ENCODE measurements at places on chromosomes 1 and 21.

- no peak for DNase-seq
These were observed 4.2 kb downstream of the ADSS2 start for GRCh38 chr1:244447552-244447951.

GRCh38 chr1:206578068-206578977 lies 33.9 kb downstream of the EIF2D start:
- no peak for DNase-seq

GRCh38 chr1:192506741-192507155 lies 68.8 kb upstream of the RGS1 start:
- no peak for DNase-seq

DNA sequence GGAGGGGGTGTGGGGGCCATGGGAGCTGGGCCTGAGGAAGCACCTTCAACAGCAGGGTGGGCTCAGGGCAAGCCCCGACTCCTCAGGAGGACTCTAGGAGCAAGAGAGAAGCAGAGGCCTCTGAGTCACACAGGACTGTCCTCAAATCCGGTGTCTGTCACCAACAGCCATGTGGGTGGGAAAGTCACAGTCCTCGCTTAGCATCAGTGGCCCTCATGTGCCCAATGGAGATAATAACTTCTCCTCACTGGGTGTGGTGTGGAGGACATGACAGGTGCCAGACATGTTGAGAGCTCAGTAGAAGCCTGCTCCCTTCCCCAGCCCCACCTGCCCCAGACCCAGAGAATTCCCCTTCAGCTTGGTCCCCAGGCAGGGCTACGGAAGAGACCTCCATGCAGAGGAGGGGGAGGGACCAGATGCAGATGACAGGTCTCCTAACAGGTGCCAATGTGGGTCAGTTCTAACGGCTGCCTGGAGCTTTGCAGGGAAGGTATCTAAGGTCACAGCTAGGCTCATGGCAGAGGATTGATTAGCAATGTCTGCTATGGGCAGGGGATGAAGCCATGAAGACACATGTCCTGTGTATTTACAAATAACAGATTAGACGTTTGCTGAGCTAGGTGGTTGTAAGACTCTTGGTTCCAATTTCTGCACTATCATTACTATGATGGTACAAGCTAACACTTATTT lies 30.2 kb downstream of the TTC39A start:
- DNase-seq = no peak

- no peak for DNase-seq
These were observed 52.1 kb upstream of the CD5L start for GRCh38 chr1:157893686-157894085.

DNA sequence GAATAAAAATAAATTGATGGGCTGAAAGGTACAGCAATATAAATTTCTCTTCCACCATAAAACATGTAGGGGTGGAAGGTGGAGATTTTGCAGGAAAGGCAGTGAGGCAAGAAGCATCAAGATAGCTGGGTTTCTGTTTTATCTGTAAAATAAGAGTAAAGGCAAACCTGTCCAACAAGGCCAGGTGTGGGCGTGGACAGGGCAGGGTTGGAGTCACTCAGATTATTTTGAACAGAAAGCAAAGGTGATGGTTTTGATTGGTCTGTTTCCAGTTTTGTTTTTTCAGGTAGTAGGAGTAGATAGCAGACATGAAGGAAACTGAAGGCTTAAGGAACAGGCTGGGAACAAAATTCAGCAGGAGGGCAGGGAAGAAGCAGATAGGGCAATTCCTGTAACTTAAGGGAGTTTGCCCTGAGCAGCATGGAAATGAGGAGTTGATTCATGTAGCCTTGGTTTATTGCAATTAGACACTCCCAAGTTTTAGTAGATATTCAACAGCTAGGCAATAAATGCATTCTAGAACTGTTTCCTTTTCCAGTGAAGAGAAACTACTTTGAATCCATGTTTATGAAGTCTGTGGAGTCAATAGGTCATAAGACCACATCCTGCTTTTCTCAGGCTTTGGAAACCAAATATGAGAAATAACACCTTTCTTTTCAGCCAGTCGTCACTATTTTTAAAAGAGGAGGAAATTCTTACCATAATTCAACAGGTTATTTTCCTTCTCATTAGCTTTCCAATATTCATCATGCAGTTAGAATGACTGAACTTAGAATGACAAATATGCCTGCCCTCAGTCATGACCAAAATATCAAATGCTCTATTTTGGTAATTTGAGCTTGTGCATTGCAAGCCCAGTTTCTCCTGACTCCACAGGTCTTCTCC lies 38.7 kb upstream of the CD55 start:
- DNase-seq = no peak

- DNase-seq = no peak
These were observed 526.0 kb upstream of the ADGRL4 start for GRCh38 chr1:79532555-79532954.

- no peak for DNase-seq
These were observed 40.3 kb downstream of the IER5 start for GRCh38 chr1:181128592-181129497.

GRCh38 chr1:114558544-114558943 lies 22.9 kb downstream of the BCAS2 start:
- DNase-seq = peak; percentile 47

DNA sequence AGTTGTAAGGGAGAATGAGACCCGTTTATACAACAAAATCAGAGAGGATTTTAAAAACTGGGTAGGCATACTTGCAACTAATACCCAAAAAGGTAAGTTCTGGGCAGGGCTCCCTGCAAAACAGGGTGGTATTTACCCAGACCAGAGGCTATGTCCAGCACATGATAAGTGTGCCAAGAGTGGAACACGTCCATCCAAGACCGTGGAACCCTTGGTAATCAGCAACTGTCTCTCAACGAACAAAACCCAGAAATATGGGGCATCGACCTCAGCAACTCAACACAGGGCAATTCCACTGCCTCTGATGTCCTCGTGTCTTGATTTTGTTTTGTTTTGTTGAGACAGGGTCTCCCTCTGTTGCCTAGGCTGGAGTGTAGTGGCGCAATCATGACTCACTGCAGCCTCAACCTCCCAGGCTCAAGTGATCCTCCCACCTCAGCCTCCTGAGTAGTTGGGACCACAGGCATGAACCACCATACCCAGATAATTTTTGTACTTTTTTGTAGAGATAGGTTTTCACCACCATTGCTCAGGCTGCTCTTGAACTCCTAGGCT lies 26.7 kb upstream of the MX1 start:
- no peak for DNase-seq

- no peak for DNase-seq
These were observed 33.8 kb upstream of the SLC30A1 start for GRCh38 chr1:211612786-211613107.

DNA sequence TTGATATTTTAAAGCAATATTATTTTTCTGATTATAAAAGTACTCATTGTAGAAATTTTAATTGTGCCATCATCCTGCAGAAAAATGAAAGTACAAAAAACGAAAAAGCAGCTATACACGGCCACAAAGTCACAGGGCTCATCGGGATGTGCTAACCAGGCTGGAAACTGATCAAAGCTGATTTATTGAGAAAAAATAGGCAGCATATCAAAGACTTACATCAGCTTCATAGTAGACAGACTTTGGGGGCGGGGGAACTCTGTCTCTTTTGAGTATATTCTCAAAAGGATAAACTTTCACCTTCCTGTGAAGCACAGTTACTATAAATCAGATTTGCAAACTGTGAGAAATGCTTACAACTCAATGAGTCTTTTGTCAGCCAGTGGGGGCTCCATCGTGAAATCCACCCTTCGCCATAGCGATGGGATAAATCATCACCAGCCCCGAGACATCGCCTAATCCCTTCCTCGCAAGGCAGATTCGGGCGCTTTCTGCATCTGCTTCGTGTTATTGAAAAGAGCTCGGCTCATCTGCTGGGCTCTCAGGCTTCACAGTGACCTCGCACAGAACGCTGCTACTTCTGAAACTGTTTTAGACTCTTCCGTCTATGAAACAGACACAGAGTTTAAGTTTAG lies 69.2 kb upstream of the ERG start:
- DNase-seq = no peak

GRCh38 chr1:184791550-184791900 lies 36.9 kb upstream of the EDEM3 start:
- no peak for DNase-seq

GRCh38 chr1:199682081-199682480 lies 345.4 kb upstream of the NR5A2 start:
- no peak for DNase-seq

DNA sequence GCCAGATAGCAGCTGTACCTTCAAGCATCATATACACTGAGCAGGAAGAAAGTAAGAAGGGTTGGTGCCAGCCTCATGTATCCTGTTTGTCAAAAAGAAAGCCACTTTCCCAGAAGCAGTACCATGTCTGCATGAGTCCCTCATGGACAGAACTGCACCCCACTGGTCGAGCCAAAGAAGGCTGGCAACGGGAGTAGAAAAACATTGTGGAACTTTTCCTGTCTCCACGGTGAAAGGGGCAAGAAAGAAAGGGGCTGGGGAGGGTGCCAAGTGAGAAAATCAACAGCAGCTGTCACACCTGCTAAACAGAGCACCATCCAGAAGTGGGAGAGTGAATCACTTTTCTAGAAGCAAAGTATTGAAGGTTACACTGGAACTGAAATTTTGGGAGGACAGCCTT lies 621.7 kb downstream of the LMO4 start:
- DNase-seq = peak; percentile 54

DNA sequence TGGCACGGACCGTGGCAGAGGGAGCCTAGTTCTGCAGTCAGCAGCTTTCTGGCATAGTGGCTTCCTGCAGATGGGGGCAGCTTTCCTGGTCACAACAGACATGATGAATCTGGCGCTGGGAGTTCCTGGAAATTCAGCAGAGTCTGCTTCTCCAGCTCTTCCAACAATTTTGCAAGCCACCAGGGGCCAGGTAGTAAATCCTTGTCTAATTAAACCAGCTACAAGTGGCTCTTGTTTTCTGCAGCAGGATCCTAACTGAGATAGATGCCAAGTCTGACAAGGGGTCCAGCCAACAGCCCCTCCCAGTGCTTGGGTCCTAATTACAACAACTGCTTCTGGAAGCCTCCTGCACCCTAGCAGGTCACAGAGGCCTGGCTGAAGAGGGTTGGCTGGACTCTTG lies 35.8 kb downstream of the TRIM62 start:
- no peak for DNase-seq

- DNase-seq = no peak
These were observed 48.6 kb downstream of the ACOT7 start for GRCh38 chr1:6345009-6345408.

GRCh38 chr1:38297842-38298241 lies 251.2 kb upstream of the POU3F1 start:
- no peak for DNase-seq
